ENCODE measurements at places on chromosomes 5 and 9.

DNA sequence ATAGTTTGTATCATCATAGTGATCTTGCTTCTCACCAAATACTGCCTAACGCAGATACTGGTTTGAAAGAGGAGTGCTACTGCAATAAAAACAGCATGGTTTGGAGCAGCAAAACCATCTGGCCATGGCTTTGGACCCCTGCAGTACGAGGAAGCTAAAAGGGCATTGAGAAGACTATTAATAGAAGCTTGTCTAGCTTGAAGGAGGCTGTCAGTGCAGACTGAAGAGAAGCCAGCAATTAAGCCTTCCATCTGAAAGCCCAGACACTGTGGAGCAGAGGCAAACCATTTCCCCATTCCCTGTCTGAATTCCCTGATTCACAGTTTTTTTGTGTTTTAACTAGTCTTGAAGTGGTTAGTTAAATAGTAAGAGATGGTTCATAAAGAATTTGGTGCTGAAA lies 281.6 kb downstream of the PTPRD start:
- DNase-seq: no peak

GRCh38 chr9:132546148-132547051 lies 36.0 kb upstream of the BARHL1 start:
- peak; percentile 2 for DNase-seq

DNA sequence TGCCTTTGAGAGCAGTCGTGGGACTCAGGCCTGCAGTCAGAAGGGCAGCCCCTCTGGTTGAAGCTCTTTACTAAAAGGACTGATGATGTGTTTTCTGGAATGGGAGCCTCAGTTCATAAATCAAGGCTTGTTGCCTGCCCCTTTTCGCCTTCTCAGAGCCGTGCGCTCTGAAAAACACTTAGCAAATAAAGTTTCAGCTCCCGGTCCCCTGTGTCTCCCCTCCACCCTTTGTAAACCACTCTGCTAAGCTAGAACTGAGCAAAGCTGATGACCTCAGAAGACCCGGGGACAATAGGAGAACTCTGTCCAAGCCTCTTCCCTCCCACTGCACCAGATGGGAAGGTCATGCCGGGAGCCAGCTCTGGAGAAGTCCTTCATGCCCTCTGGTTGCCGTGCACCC lies 39.3 kb upstream of the ADRA1B start:
- no peak for DNase-seq

- no peak for DNase-seq
Observed at GRCh38 chr5:37850226-37850865, 10.5 kb upstream of the GDNF start.

- no peak for DNase-seq
Observed at GRCh38 chr9:122226758-122227574, 1.8 kb downstream of the LHX6 start.

- peak; percentile 13 for DNase-seq
Observed at GRCh38 chr9:113152699-113153098, 1.9 kb downstream of the SLC31A2 start.

DNA sequence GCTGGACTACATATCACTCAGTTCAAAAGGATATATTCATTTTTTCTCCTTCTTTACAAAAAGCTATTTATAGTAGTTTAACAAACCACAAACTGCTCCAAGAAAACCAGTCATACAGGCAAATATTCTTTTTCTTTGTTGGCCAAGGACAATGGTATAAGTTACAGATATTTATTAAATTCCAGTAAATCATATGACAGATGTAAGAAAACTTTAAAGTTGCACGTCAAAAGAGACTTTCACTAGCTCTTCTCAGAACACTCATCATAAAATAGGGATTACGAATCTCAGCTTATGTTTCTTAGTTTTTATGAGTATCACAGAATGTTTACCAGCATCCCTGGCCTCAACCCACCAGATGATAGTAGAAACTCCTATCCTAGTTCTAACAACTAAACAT lies 67.2 kb downstream of the ANKRD31 start:
- DNase-seq: no peak

DNA sequence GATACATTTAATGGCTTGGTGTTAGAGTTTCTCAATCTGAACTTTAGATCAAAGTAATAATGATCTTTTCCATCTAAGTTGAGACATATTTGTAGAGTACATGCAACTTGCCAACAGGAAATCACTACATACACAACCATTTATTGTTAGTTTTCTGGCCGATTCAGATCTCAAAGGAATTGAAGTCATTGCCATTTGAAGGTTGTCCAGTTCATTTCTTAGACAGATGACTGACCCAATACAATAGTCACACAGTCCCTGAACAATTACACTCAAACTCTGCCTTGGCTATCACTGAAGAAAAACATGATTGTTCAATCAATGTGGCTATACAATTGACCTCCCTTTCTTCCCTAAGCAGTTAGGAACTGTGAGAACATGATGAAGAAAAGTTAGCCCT lies 753.2 kb upstream of the RIOK2 start:
- no peak for DNase-seq

GRCh38 chr5:168286386-168286785 lies 5.1 kb upstream of the WWC1 start:
- no peak for DNase-seq

DNA sequence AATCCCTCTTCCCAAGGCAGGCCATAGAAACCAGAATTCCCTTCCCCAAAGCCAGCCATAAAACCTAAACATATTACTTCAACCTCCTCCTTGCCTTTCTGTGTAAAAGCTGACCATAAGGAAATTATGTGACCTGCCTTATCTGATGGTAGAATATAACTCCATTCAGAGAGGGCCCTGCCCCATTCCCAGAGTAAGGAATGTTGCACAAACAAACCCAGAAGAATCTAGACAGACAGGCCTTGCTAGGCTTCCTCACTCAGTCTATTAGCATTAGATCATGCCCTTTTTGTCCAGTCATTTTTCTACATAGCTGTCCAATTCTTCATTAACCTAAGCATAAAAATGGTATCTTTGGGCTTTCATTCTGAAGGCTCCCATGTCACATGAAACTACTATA lies 17.8 kb upstream of the IFNB1 start:
- DNase-seq: no peak

- peak; percentile 51 for DNase-seq
Observed at GRCh38 chr5:143398451-143399237, 4.8 kb downstream of the NR3C1 start.

DNA sequence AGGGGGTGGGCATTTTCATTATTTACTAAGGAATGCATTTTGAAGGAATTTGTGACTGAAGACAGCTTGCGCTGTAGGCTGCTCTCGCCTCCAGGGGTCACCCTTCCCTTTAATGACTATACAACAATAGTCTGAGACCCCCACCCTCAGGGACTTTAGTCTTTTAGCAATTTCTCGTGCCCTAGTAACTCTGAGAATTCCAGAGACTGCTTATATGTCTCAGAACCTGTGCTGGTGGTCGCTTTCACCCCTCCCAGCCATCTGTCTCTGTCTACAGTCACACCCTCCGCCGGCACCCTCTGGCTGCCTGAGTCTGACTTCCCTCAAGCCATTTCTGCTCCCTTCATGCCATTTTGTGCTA lies 671.4 kb downstream of the NR2F1-AS1 start:
- no peak for DNase-seq

- no peak for DNase-seq
Observed at GRCh38 chr9:121707477-121708424, 56.3 kb downstream of the DAB2IP start.

- DNase-seq: no peak
Observed at GRCh38 chr9:27350382-27350976, 53.5 kb upstream of the EQTN start.

- DNase-seq: no peak
Observed at GRCh38 chr9:38039907-38040682, 28.9 kb downstream of the SHB start.

- DNase-seq: no peak
Observed at GRCh38 chr5:179154346-179154990, 94.3 kb downstream of the ZNF354C start.

- no peak for DNase-seq
Observed at GRCh38 chr9:23044549-23044948, 597.9 kb downstream of the DMRTA1 start.

DNA sequence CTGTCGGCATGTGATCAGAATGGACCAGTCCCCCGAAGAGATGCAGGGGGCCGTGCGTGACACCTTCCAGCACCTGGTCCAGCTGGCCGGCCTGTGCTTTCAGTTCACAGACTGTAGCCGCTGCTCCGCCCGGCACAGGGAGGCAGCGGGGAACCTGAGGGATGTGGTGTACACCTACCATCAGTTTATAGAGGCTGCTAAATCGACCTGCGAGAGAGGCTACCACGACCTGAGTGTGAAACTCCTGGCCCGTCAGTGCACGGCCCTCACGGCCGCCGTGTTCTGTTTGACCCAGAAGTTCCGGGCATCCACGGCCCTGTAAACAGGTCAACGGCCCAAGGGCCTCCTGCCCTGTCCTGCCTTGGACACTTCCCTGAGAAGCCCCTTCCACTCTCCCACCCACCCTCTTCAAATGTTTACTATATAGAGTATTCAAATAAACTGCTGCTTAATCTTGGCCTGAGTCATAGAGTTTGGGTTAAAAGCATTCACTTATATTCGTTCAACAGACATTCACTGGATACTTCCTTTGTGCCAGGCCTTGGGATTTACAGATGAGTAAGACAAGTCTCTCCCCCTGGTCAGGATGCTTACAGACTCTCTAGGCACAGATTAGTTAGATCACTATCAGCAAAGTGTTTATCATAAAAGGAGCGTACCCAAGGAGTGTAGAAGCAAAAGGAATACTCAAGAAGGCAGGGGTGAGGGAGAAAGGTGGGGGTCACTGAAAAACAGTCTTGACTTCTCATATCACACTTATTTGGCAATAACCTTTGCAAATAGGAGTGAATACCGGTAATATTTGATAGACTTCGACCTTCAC lies 6.9 kb upstream of the TRMT10B start:
- DNase-seq: peak; percentile 62

GRCh38 chr9:3863111-3863528 lies 337.3 kb upstream of the RFX3 start:
- peak; percentile 90 for DNase-seq

DNA sequence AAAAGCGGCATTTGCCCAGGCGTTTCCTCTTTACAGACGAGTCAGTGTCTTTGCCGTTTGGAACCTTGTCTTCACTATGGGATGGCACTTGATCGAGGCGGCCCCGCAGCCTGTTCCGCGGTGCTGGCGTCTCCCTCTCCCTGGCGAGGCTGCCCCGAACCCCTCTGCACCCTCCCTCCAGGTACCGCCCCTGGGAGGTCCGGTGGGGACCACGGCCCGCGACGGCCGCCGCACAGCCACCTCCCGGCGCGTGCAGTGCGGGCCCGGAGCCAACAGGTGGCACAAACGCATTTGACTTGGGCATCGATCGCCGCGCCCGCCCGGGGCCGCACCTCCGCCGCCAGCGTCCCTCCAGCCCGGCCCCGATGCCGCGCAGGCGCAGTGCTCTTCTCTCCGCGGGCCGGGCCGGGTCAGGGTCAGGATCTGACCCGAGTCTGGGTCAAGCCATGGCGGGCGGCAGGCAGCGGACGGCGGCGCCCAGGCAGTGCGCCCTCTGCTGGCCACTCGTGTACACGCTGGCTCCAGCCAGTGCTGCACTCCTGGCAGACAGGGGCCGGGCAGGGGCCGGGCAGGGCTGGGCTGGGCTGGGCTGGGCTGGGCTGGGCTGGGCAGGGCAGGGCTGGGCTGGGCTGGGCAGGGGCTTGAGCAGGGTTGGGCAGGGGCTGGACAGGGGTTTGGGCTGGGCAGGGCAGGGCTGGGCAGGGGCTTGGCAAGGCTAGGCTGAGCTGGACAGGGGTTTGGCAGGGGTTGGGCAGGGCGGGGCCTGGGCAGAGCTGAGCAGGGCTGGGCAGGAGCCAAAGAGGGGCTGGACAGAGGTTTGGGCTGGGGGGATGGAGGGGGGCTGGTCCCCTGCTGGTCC lies 155.8 kb upstream of the IRX4 start:
- no peak for DNase-seq

GRCh38 chr5:68995845-68996545 lies 97.8 kb upstream of the SLC30A5 start:
- DNase-seq: no peak

- no peak for DNase-seq
Observed at GRCh38 chr5:137834498-137835049, 33.1 kb upstream of the MYOT start.

GRCh38 chr5:93257616-93258015 lies 323.4 kb downstream of the NR2F1-AS1 start:
- DNase-seq: peak; percentile 59

DNA sequence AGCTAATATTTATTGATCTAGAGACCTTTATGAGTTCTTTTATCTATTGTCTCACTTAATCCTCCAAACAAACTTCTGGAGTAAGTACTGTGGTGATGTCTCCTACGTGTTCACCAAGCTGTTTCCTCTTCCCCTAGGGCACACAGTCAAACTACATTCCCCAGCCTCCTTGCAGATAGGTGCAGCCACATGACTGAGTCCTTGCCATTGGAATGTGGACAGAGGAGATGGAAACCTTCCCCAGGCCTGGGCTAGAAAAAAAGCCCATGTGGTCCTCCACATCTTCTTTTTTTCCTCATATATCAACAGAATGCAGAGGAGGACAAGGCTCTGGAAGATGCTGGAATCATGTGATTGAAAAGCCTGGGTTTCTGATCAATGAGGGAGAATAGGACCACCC lies 88.0 kb downstream of the ANKRD55 start:
- no peak for DNase-seq

- no peak for DNase-seq
Observed at GRCh38 chr5:56018832-56019231, 24.1 kb upstream of the IL6ST start.

GRCh38 chr9:36207016-36207415 lies 16.3 kb downstream of the CLTA start:
- DNase-seq: peak; percentile 37

- DNase-seq: no peak
Observed at GRCh38 chr5:145124806-145125205, 710.3 kb downstream of the PRELID2 start.

GRCh38 chr9:133135146-133135745 lies 14.2 kb upstream of the RALGDS start:
- peak; percentile 82 for DNase-seq

GRCh38 chr9:92100237-92100911 lies 14.8 kb downstream of the SPTLC1 start:
- DNase-seq: peak; percentile 87

- DNase-seq: peak; percentile 82
Observed at GRCh38 chr9:134642385-134643181, 980 bp downstream of the COL5A1 start.

- DNase-seq: no peak
Observed at GRCh38 chr9:135050072-135050990, 37.1 kb upstream of the OLFM1 start.

GRCh38 chr9:22147813-22148527 lies 138.9 kb upstream of the CDKN2B start:
- DNase-seq: peak; percentile 96

- no peak for DNase-seq
Observed at GRCh38 chr5:74877624-74878304, 11.6 kb upstream of the FAM169A start.

DNA sequence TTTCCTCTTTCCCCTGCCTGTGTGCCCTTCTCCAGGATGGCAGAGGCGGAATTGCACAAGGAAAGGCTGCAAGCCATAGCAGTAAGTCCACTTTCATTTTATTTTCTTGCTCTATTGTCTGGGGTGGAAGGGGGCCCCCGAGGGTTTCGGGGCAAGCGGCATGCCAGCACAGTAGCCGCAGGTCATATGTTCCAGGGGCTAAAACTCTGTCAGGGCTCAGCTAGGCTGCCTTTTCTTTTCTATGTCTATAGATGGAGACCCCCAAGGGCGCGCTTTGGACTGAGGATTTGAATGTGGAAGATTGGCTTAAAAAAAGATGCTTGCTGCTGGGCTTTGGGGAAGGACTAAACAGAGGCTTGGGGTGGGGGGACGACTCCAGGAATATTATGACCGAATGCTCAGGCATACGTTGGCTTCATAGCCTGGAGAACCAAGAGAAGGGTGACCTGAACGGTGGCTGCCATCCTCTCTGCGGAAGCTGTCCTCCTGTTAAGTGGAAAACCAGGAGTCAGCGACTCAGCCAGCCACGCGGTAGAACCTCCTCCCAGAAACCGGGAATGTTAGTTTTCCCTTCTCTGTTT lies 545 bp downstream of the PALM2AKAP2 start:
- peak; percentile 25 for DNase-seq

Data from HCEC 1CT (cell line).